ENCODE measurements at places on chromosomes 11 and 22.

GRCh38 chr11:106998116-106998915 is 20.0 kb downstream of the GUCY1A2 start:
- no peak for DNase-seq

- no peak for DNase-seq
Observed at GRCh38 chr11:131099746-131100145, 183.5 kb upstream of the SNX19 start.

GRCh38 chr11:57364851-57365660 is 15.9 kb downstream of the PRG3 start:
- DNase-seq = no peak

DNA sequence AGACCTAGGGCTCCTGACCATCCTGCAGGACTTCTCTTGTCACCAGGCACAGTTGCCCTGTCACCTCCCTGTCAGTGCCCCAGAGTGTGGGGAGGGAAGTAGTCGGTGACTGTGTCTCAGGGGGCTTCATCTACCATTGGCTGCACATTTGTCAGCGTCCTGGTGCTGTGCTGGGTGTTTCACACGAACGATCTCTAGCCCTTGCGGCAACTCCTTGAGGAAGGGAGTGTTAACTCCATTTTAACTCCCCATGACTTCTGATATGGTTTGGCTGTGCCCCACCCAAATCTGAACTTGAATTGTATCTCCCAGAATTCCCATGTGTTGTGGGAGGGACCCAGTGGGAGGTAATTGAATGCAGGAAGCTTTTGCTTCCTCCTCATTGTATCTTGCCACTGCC is 7.1 kb downstream of the TSKU start:
- no peak for DNase-seq

GRCh38 chr11:2393941-2394817 is 6.4 kb upstream of the TSSC4 start:
- DNase-seq = no peak

DNA sequence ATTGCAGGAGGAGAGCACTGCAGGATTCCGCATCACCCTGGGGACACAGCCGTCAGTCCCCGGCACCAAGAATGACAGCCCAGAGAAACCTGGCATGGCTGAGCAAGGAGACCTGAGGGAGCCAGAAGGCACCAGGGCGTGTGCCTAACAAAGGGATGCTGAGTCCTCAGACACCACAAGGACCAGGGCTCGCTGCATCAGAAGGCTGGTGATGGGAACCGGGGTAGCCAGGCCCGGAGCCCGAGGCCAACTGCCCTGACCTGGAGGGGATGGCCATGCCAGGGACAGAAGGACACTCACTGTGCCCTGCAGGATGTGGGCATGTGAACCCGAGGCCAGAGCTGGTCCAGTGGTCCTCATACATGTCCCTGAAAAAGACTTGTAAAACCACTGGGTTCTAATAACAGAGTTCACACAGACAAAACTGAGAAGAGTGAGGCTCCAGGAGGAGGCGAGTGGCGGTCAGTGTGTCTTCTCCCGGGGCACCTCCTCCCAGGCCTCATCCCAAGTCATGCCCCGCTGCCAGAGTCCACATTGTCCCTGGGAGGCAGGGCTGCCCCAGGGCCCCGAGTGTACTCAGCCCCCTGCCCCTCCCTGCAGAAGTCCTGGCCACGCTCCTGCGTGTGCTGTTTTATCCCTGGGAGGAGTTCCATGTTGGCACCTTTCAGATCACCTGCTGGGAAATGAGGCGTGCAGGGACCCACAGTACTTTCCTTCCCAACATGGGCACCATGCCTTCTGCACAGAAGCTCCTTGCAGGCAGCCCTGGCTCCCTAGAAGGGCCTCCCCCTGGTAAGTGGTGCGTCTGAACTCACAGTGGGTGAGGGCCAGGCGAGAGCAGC is 42.5 kb downstream of the TBX1 start:
- no peak for DNase-seq

- DNase-seq = no peak
Observed at GRCh38 chr11:45181193-45181888, 34.9 kb downstream of the PRDM11 start.
